AG20443 (cell line): ENCODE measurements at places on chromosomes 5 and 9.

- no peak for DNase-seq
Observed at GRCh38 chr5:65986796-65987195, 60.4 kb downstream of the ERBIN start.

GRCh38 chr5:171595801-171596231 is 176.4 kb downstream of the FGF18 start:
- peak; percentile 43 for DNase-seq

DNA sequence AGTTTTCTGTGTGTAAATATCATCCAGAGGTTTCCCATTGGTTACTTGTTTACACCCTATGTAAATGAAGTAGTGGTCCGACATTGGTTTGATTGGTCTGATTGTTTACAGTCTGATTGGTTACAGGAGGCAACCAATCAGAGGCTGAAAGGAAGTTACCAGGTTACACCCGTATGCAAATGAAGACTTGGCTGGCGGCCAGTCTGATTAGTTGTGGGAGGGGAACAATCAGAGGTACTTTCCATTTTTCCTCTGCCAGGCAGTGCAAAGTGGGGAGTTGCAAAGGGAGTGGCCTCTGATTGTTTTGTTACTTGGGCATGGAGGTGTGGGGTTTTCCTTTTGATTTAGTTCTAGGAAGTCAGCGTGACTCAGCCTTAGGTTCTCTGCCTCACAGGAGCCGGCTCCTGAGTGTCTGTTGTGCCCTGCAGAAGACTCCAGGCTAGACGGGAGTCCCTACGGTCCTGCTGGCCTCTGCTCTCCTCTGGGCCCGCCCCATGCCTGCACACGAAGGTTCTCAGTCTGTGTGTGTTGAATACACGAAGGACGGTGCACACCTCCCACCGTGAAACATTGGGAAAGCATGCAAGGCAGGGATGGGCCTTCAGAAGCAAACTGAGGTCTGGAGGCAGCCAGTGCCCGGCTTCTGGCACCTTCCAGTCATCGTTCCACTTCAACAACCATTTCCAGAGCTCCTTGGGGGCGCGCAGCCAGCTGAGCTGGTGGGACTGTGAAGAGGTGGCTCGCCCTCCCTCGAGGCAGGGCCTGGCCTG is 42.9 kb downstream of the OLFM1 start:
- DNase-seq: no peak

DNA sequence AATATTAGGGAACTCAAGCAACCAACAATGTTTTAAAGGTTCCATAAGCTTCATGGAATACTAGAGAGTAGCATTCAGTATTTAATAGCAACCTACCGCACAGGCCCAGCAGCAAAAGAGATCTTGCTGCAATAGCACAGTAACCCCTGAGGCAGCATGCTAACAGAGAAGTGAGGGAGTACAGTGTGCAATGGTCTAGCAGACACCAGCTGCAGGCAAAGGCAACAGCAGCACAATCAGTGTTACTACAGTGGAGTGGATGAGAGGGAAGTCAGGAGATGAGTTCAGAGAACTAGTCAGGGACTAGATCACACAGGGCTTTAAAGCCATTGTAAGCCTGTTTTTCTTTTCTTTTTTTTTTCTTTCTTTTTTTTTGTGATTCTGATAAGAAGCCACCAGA is 2.8 kb downstream of the TICAM2 start:
- DNase-seq: peak; percentile 61

GRCh38 chr5:8568858-8569257 is 699.9 kb downstream of the MTRR start:
- no peak for DNase-seq

DNA sequence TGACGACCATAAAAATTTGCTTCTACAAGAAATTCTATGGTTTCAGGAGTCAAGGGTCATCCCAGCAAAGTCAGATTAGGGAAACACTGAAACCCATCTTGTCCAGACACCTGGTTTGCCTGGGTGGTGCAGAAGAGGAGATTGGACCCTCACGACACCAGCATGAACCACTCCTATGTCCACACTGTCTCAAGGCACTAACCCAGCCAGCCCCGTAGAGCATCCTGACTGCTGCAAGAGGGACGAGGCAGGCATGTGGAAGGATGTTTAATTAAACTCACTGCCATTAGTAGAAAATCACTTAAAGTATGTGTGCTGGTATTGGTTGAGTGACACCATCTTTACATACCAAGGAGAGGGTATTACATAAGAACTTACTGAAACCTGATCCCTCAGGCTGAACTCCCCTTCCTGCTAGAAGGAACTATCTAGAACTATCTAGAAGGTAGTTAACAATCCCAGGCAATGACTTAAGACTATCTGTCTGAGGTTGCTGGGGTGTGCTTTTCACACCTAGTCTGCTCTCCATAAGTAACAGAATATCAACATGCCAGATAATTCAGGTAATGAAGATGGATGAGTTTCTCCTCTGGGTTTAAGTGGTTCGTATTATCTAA is 93.6 kb downstream of the SEMA6A start:
- DNase-seq: no peak

DNA sequence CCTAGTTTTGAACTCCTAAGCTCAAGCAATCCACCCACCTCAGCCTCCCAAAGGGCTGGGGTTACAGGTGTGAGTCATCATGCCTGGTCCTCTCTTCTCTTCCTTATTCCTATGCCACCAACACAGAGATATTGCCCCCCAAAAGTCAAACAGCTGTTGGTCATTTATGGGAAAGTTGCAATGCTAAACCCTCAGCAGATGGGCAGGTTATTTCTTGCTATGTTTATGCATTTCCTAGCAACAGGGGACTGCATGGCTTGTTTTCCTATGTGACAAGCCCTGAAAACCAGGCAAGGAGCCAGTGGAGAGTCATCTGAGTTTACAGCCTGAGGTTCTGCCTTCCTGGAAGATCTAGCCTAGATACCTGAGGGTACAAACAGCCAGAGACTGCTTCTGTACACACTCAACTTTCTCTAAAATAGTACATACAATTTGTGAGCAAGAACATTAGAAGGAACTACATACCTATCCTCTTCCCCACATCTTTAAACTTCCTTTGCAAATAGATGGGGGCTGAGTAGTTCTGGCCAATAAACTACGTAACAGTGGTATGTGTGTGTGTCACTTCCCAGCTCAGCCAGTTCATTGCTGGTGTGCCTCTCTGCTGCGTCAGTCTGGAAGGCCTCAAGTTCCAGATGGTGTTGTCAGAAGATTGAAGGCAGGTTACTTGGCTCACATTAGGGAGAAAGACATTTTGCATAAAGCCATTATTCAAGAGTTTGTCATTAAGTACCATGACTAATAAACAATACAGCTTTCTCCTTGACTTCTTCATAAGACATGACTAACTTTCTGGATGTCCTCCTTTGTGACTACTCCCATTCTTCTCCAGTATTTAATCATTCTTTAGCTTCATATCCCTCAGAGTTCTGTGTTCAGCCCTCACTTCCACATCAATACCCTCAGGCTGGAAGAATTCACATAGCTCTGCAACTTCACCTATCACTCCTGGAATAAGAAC is 65.3 kb downstream of the CSNK1A1 start:
- peak; percentile 82 for DNase-seq

- peak; percentile 13 for DNase-seq
Observed at GRCh38 chr5:98905857-98906688, 22.7 kb downstream of the CHD1 start.

- DNase-seq: no peak
Observed at GRCh38 chr5:38289457-38289856, 31.1 kb downstream of the EGFLAM start.

DNA sequence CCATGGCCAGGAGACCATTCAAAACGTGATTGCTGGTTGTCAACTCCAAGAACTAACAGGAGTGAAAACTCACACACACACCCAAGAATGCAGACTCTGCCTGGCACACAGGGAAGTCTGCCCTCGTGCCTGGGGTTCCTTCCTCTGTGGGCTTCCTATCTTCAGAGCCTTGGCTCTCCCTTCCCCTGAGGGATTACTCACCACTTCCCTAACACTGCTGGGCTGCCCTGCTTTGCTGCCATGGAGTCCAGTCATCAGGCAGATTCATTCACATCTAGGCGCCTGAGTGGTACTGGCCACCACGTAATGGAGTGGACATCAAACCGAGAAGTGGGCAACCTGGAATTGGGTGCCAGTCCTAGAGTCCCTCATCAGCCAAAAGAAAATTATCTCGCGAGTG is 76.4 kb upstream of the PRSS3 start:
- DNase-seq: no peak

DNA sequence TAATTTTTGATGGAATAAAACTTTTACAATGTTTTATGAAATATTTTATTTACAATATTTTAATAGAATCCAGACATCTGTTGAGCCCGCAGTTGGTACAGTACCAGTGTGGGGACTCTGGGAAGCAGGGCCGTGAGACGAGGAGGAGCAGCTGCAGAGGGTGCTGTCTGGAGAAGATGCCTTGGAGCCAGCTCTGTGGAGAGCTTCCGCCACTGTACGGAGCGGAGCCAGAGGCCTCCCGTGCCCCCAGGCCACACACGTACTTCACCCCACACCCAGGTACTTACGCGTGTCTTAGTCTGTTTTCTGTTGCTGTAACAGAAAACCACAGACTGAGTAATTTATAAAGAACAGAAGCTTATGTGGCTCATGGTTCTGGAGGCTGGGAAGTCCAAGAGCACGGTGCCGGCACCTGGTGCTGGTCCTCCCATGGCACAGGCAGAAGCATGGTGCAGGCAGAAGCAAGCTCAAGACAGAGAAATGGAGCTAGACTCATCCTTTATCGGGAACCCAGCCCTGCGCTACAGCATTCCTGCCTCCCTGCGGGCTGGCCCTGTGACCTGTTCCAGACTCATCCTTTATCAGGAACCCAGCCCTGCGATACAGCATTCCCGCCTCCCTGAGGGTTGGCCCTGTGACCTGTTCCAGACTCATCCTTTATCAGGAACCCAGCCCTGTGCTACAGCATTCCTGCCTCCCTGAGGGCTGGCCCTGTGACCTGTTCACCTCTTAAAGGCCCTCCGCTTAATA is 23.3 kb downstream of the CEP72 start:
- DNase-seq: no peak

DNA sequence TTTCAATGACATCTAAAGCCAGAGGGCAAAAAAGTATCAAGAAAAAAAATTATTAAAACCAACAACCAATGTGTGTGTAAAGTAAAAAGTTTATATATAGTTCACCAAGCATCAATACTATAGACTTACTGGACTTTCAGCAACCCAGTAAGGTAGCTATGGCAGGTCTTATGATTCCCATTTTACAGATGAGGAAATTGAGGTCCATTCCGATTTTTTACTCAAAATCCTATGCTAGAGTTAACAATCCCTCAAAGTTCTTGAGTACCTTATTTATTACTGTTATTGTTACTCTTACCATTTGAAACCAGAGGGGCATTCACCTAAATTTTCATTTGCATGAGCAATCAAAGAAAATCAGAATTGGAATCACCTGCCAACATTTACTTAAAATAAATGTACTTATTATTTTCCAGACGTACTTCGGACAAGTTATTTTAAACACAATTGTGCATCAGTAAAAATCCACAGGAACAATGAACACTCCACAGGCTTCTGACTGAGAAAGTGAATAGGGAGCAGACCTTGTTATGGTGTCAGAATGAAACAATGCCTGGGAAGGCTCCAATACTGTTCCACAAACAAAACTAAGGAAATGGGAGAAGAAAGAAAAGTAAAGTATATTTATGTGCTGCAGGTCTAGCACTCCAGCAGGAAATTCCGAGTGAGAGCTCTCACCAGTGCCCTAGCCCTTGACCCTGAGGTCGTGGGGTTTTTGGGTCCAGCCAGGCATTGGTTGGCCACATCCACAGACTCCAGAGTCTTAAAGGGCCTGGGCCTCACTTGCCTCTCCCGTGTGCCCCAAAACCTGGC is 229.9 kb downstream of the PIK3R1 start:
- no peak for DNase-seq

DNA sequence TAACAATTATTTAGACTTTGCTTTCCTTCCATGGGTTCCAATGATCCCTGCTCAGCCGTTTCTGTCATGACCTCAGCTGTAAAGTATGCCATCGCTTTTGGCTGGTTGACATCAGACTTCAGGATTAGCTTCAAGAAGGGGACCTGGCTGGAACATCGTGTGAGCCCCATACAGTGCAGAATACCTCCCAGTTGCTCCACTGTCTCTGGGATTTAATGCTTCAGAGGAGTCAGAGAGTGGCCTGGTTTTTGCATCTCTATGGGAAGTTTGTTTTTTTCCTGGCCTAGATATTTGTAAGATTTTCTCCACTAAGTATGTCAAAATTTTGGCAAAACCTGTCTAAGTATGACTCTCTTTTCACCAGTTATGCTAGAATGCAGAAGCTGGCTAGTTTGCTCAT is 216.9 kb downstream of the GABBR2 start:
- peak; percentile 56 for DNase-seq

- no peak for DNase-seq
Observed at GRCh38 chr5:114948986-114949621, 220.6 kb downstream of the TRIM36 start.

DNA sequence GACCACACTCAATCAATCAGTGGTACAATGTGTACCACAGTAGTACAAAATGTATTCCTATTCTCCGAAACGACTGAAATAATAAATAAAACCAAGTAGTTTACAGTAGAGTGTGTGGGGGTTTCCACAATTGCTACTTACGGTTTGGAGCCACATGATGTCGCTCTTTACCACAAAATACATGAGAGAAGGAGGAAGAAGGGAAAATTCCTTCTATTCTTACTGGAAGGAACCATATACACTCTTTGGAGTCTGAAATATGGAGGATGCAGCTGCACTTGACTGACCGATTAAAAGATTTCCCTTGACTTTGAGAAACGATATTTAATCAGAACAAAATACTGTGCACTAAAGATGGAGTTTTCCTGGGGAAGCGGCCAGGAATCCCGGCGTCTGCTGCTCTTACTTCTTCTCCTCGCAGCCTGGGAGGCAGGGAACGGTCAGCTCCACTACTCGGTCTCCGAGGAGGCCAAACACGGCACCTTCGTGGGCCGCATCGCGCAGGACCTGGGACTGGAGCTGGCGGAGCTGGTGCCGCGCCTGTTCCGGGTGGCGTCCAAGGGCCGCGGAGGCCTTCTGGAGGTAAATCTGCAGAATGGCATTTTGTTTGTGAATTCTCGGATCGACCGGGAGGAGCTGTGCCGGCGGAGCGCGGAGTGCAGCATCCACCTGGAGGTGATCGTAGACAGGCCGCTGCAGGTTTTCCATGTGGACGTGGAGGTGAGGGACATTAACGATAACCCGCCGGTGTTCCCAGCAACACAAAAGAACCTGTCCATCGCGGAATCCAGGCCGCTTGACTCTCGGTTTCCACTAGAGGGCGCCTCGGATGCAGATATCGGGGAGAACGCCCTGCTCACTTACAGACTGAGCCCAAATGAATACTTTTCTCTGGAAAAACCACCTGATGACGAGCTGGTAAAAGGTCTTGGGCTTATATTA is at the start of gene PCDHA4:
TSS of gene PCDHA4 (plus strand) at position 235 of the 942 bp plus-strand sequence.
- DNase-seq: no peak

DNA sequence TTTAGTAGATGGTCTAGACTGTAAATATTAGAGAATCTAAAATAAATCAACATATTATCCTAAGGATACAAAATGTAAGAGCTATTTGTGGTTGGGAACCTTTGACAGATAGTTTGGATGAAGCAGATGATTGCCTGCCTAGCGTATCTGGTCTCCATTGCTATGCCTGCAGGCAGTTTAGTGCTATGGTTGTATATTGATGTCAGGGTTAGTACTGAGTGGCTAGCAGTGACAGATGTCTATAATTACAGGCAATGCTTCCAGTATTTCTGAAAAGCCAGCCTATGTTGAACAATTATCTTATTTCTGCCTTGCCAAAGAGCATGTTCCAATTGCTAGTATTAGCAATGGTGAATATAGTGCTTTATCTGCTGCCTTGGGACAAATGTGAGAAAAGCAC is 151.3 kb upstream of the TLX3 start:
- DNase-seq: no peak

GRCh38 chr9:127580879-127581475 is 31.1 kb upstream of the STXBP1 start:
- DNase-seq: no peak

- DNase-seq: no peak
Observed at GRCh38 chr9:3012245-3012644, 168.3 kb upstream of the PUM3 start.

GRCh38 chr5:80644900-80645299 is 9.6 kb upstream of the MSH3 start:
- no peak for DNase-seq
